ENCODE measurements at places on chromosomes 4 and X.

GRCh38 chrX:33175201-33175600 lies 36.1 kb downstream of the DMD start:
- DNase-seq: no peak

DNA sequence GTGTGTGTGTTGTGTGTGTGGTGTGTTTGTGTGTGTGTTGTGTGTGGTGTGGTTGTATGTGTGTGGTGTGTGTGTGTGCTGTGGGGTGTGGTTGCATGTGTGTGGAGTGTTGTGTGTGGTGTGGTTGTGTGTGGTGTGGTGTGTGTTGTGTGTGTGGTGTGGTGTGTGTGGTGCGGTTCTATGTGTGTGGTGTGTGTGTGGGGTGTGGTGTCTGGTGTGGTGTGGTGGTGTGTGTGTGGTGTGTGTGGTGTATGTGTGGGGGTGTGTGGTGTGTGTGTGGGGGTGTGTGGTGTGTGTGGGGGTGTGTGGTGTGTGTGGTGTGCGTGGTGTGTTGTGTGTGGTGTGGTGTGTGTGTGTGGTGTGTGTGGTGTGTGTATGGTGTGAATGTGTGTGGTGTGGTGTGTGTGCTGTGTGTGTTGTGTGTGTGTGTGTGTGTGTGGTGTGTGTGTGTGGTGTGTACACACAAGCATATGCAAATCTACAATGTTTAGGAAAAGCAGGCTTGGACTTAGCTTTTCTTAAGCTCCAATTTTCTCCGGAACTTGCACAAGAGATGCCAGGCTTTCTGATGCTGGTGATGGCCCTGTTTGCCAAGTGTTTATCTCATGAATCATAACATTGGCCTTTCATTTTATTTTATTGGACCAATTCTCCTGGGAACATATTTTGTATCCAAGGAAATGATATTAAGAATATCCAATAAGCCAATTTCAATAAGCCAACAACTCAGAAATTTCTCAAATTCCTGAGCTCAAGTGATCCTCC lies 148.7 kb downstream of the SPATA18 start:
- no peak for DNase-seq

- no peak for DNase-seq
Observed at GRCh38 chr4:158484173-158484885, 37.4 kb upstream of the RXFP1 start.

GRCh38 chrX:135713795-135714194 lies 356 bp downstream of the CT45A1 start:
- no peak for DNase-seq

DNA sequence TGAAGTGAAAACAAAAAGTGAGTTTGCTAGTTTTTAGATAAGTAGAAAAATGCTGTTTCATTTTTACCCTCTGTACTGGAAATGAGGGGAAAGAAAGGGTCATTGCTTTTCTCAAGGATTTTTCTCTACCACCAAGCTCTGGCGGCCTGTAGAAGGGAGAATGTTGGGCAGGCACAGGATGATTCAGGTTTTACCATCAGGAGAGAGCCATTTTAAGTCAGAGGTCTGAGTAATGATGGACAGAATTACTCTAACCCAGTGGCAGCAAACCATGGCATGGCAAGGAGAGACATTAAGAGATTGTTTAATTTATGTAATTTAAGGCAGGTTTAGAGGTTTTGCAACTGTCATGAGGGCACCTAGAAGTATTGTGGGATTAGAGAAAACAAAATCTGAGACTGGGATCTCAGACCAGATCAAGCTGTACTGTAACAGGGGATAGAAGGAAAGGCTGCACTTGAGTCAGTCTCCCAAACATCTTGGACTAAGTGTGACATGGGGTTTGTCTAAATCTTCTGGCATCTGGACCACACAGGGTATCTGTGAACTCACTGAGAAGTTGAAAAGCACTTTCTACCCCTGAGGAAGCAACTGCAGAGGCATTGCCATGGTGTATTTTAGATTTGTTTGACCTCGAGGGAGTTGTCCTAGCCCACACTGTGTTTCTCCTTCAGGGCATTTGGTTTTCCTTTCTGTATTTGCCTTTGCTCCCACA lies 81.6 kb downstream of the BANK1 start:
- no peak for DNase-seq

- DNase-seq: no peak
Observed at GRCh38 chr4:116877069-116877468, 208.3 kb downstream of the TRAM1L1 start.

GRCh38 chr4:154315741-154316140 lies 175.9 kb downstream of the DCHS2 start:
- DNase-seq: no peak

GRCh38 chr4:77036206-77036605 lies 39.6 kb downstream of the CCNI start:
- peak; percentile 88 for DNase-seq

DNA sequence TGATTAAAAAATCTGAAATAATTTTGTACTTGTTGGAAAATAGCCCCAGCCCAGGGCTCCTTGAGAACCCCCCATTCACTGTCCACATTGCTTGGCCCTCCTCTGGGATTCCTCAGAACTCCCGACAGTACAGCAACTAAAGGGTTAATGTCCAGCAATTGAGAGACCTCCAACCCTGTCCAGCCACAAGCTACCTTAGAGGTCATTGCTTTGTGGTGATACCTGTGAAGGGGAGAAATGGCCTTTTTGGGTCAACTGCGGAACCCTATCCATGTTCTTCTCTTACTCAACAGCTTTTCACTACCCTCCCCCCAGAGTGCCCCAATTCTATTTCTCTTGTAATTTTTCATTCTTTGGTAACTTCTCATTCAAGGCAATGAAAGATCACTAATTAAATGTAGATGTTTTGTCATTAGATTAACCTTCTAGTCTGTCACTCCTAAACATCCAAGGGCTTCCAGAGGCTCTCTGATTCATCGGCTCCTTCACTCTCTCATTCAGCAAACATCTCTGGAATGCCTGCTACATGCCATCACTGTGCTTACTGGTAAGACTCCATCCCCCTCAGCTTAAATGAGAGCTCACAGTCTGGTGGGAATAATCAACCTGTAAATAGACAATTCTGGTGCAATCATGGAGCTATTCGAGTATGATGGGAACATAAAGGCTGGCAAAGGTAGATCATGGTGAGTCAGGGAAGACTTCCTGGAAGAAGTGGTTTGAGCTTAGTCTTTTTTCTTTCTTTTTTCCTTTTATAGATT lies 241.4 kb upstream of the PGRMC2 start:
- peak; percentile 98 for DNase-seq

- DNase-seq: no peak
Observed at GRCh38 chr4:10160281-10160856, 43.8 kb upstream of the WDR1 start.

- no peak for DNase-seq
Observed at GRCh38 chr4:87388901-87389300, 2.1 kb downstream of the HSD17B11 start.

GRCh38 chr4:99615170-99615820 lies 40.7 kb downstream of the MTTP start:
- no peak for DNase-seq

DNA sequence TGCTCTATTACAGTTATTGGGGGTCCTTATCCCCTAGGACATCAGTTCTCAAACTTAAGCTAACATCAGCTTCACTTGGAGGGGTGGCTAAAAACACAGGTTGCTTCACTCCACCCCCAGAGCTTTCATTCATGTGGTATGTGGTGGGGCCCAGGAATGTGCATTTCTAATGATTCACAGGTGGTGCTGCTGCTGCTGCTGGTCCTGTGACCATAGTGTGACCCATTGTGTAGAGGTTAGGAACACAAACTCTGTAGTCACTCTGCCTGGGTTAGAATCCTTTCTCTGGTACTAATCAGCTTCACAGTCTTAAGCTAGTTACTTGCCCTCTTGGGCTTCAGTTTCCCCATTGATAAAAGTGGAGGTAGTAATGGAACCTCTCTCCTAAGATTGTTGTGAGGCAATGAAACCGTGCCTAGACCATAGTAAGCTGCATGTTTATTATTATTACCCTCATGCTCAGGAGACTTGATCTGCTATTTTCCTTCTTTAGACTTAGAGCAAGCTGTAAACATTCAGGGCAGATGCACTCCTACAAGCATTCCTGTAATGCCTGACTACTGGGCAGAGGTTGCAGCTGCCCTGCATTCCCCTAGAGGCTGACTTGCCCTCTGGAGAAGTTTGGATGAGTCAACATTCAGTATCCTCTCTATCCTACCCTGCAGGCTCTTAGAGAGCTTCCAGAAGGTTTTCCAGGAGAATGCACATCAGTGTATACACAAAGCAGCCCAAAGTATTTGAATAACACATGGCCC lies 94.1 kb upstream of the ACSL4 start:
- DNase-seq: peak; percentile 64

DNA sequence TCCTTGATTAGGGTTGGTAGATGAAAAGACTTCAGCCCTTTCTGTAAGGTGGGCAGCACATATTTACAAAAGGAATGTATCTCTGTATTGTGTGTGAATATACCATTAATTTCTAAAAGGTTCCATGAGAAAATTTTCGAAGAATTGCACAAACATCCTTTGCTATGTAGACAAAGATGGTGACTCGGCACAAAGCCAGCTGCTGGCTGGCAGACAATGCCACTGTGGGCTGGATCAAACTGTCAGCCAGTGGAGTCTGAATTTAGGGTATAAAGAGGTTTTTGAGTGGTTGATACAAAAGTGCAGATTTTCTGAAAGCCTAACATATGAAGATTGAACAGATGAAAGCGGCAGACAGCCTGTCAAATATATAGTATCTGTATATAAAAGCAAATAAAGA lies 5.6 kb upstream of the TXK start:
- no peak for DNase-seq

GRCh38 chr4:123127875-123128274 lies 205.5 kb upstream of the NUDT6 start:
- DNase-seq: no peak

- DNase-seq: no peak
Observed at GRCh38 chr4:41600243-41600912, 62.4 kb downstream of the LIMCH1 start.

Data from AG04449 (cell line).